ENCODE measurements at places on chromosomes 6 and 20.

DNA sequence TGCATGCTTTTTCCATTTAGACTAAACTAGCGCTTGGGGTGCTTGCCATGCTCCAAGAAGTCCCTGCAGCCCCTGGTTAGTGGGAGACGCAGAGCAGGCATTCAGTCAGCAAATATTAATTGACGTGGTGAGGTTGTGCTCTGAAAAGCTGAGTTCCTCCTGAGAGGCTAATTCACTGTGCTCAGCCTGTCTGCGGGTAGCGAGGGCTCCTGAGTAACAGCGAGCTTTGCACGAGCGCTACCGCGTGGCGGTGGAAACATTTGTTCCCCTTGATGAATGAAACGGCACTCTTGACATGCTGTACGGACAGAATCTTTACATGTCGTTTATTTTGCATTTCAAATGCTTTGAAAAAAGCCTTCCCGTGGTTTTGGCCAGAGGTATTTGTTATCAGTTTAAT is 170.6 kb upstream of the AGPAT4 start:
- no peak for DNase-seq

- no peak for DNase-seq
Observed at GRCh38 chr20:20201124-20201523, 148.8 kb downstream of the CFAP61 start.

GRCh38 chr6:72260489-72260888 is 361.4 kb upstream of the KCNQ5 start:
- no peak for DNase-seq

DNA sequence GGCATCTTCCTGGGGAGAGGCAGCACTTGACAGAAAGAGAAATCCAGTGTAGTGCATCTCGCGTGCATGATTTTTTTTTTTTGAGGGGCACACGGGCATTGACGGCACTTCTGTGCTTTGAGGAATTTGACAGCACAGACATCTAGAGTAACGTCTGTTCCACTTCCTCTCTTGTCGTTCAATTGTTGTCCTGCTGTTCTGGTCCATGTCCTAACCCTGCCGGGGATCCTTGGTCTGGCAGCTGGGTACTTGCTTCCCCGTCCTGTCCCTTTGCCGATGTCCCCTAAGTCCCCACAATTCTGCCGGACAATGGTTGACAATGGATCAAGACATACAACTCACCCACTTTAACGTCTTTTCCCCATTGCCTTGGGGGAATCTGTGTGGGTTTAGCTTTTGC is 46.0 kb upstream of the NAA20 start:
- DNase-seq, result no peak

DNA sequence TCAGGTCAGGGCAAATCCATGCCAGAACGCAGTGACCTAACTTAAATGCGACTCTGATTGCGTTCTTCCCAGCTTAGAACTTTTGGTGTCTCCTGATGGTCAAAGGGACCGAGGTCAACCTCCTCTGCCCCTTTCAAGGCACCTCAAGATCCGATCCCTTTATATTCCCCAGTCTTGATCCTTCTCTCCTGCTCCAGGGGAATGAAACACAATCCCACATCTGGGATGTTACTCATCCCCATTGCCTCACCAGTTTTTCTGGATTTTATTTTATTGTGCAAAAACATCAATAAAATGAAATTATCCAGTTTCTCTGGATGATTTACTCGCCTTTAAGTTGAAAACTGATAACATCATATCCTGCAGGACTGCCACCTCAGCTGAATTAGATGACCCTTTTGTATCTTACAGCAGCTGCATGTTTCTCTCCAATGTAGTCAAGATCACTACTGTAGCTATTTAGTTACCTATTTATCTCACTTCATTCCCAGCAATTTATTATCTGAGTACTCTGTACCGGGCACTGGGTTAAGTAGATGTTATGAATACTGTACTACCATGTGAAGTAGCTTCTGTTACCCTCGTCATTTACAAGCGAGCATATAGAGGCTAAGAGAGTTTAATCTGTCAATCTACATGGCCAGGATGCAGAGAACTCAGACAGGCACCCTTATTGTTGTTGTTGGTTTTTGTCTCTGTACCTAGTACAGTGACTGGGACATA is 44.0 kb downstream of the IRAK1BP1 start:
- no peak for DNase-seq

DNA sequence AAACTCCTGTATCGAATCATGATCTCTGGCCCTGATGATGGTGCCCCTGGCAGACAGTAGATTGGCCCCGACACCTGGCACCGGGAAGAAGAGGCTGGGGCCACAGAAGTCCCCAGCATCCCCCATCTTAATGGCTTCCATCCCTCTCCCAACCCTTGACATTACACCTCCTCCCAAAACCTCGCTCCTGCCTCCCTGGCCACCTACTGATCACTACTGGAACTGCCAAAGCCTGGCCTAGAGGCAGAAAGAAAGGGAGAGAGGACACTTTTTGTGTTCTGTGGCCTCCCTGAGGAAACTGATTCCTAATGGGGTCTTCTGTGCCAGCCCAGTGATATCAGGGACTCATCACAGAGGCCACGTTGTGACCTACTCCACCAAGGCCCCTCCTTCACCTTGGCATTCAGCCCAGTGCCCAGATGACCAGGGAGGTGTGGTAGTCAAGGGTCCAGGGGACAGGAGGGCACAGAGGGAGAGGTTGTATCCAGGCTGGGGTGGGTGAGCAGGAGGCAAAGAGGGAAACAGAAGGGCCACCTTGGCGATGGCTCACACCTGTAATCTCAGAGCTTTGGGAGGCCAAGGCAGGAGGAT is 6.1 kb downstream of the C20orf173 start:
- DNase-seq, result no peak

All from AG04450 (cell line).